GF-D8 (cell line): ENCODE measurements at places on chromosomes 3 and 15.

DNA sequence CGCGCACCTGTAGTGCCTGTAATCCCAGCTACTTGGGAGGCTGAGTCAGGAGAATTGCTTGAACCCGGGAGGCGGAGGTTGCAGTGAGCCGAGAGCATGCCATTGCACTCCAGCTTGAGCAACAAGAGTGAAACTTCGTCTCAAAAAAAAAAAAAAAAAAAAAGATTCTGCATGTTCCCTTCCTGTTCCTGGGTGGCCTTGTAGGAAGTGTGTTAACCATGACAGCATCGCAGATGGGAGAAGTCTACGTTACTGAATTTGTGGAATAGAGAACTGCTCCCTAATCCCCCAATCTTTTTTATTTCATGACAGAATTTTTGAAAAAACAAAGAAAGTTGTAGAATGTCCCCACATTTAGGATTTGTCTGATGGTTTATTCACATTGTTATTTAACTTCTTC is 45.4 kb downstream of the FOXL2 start:
- DNase-seq, result no peak

DNA sequence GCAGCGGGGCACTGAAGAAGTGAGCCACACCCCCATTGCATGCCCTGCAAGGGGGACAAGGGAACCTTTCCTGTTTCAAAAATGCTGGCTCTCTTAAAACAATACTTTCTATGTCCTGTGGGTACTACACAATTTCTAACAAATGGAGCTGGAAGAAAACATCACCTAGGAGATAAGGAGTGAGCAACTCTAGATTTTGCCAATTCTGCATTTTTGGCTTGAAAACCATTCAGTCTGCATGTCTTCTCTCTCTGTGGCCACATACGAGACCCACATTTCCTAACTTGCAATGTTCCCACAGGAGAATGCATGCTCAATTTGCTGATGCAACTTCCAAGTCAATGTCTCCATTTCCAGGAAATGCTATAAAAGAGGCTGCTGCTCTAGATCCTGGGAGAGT is 662.0 kb downstream of the SQOR start:
- DNase-seq, result no peak

DNA sequence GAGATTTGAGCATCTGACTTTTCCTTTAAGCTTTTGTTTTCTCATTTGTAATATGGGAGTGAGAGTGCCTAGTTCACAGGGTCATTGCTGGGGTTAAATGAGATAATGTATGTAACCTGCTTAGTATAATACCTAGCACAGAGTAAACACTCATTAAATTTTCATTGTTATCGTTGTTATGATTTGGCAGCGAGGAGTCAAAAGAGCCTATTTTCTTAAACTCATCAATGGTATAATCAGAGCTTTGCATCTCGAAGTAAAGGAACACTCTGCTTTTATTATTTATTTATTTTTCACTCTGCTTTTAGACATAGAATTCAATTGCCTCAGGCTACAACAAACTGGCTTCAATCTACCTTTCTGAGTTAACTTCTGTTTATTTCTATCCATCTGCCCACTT is 52.8 kb downstream of the LPP start:
- no peak for DNase-seq

DNA sequence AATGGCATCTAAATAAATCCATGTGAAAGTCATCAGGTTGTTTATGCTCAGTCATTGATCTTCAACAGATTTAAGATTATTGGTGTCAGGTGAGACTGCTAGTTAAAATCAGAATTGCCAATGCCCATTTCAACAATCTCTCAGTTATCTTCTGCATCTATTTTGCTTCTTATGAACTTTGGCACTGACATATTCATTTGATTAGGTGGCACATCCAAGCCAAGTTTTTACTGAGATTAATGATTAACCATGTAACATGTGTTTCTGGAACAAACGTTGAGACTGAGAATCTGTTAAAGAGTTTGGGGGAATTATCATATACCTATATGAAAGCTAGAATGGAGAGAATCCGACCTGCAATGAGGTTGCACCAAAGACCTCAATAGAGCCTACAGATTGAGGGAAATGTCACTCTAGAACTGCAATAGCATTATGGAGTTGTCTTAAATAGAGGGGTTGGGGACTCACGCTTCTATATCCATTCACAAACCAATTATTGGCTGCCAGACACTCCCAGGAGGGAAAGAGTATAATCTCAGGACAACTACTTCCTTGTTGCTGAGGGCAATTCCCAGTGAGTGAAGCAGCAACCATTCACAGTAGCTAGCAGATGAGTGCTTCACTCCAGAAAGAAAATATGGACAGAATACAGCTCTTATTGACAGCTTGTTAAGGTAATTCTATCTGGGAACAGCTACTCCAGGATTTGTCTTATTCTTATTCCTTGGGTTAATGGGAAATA is 891.3 kb downstream of the SQOR start:
- no peak for DNase-seq

GRCh38 chr3:177460047-177460446 is 262.8 kb upstream of the TBL1XR1 start:
- DNase-seq, result no peak
